CD4-positive, alpha-beta T cell (primary cell): ENCODE measurements at places on chromosomes 2 and 18.
A peak's percentile ranks its signal among the peaks of the same experiment; 100 is the strongest.

GRCh38 chr18:57446322-57446721, 11.1 kb downstream of the ONECUT2 start:
- DNase-seq = no peak

- DNase-seq = no peak
These were observed 62.1 kb upstream of the NOSTRIN start for GRCh38 chr2:168740360-168740759.

DNA sequence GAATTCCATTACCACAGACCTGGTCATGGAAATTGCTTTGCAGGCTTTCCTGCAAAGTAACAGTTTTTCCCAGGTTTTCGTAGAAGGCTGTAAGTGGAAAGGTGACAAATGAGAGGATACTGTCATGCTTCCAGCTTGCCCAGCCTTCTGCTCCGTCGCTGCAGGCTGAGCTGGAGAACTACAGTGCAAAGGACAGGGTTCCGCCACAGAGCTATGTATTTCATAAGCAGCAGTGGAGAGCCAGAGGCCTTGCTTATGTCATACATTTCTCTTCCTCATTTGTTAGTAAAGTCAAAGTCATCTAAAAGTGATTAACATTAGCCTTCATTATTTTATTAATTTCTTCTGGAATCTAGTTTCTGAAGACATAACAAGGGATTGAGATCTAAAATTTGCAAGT, 72.9 kb upstream of the RBM44 start:
- DNase-seq = peak; percentile 35

GRCh38 chr2:128772671-128773070, 454.0 kb upstream of the HS6ST1 start:
- no peak for DNase-seq

GRCh38 chr2:105778080-105778607, 33.4 kb downstream of the NCK2 start:
- no peak for DNase-seq
